ENCODE measurements at places on chromosomes 7 and 10. TPM values are rescaled to one million over a fixed set of nuclear protein-coding genes. Genes with fewer than 3 reads are reported as not detected.

STOX1 gene
- total RNA-seq, result 0.94 TPM

FGL2 gene
- 0.11 TPM for total RNA-seq

GRCh38 chr7:63867127-63867526 lies 131.5 kb upstream of the ZNF722 start:
- no peak for DNase-seq

DNA sequence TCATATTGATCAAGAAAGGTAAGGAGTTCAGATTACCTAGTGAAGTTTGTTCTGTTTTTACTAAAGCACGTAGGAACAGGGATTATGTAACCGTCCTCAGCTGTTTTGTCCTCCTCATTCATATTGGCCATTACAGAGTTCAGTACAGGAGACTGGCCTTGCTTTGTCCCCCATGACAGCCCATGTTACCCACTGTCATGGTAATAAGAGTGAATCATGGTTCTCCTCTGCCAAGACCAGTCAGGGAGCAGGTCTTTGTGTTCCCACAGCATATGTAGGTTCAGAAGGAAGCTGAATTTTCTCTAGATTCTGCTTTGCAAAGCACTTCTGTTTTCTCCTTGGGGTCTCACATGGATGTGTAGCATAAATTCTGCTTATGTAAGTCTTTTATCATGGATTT lies 106.2 kb upstream of the GPR141 start:
- no peak for DNase-seq

DNA sequence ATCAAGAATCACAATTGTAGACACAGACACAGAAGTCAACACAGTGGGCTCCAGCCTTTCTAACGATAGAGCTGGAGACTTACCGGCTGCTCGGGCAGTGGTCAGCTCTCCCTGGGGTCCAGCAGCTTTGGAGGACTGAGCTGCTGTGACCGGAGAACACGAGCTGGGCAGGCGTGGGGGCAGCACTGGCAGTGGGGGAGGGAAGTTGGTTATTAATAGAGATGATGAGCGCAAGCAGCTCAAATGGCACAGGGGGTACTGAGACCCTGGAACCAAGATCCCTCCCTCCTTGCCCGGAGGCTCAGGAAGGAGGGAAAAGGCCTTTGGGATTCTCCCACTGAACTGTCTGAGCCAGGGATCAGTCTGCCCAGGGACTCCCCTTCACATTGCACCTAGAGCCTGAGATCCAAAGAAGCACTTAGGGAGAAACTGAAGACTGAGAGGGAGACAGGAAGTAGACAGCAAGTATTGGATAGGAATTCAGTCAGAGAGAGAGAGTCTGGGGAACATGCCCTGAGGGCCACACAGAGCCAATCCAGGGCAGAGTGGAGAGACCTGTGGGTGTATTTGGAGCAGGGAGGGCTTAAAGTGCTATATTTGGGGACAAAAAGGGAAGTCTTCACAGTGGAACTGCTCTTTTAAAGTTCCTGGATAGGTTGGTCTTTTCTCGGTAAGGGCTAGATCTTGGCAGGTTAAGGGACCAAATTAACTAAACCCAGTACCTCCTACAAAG lies at the start of gene MYOZ1:
MYOZ1 (minus strand) TSS at position 147 of the 733 bp plus-strand sequence. CDS start 1,457 bp downstream, outside the sequence.
- DNase-seq, result no peak

GRCh38 chr10:80488539-80489066 lies 34.5 kb downstream of the TSPAN14 start:
- DNase-seq, result no peak

DNA sequence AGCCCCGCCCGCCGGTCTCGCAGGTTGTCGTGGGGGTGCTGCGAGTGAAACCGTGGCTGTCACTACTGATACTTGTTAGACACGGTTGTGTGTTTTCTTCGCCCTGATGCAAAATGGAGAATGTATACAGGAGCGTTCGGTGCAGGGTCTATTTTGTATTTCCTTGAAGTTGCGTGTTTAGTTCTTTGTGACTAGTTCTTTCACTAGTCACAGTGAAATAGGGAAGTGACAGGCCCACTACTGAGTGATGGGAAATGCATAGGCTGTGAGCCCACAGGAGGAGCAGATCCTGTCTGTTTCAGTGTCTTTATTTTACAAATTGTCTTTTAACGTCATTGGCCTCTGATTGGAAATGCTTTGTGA lies 675 bp downstream of the ABRAXAS2 start:
- DNase-seq, result no peak

GRCh38 chr7:132584796-132585494 lies 8.7 kb upstream of the PLXNA4 start:
- DNase-seq, result no peak

- no peak for DNase-seq
Measured at GRCh38 chr7:83588602-83589240, 60.2 kb downstream of the SEMA3E start.

DNA sequence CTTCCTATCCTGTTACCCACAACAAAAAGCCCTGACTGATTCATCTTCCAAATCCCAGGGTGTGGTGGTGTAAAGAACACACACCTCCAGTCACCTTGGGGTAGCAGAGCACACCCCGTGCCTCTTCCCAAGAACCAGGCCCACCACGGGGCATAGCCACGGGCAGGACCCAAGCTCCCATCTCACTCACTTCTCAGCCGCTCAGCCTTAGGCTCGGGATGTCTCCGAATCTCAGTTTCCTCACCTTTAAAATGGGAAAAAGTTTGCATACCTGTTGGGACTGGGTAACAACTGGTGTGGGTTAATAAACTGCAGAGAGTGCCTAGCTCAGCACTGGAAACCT lies 139.0 kb downstream of the FGFR2 start:
- no peak for DNase-seq

GRCh38 chr10:89367529-89367928 lies 10.3 kb upstream of the IFIT1B start:
- DNase-seq, result no peak
